Dermis blood vessel endothelial cell (primary cell): ENCODE measurements at places on chromosomes 4 and X. TPM values are rescaled to one million over a fixed set of nuclear protein-coding genes. Genes with fewer than 3 reads are reported as not detected.
A peak's percentile ranks its signal among the peaks of the same experiment; 100 is the strongest.

DNA sequence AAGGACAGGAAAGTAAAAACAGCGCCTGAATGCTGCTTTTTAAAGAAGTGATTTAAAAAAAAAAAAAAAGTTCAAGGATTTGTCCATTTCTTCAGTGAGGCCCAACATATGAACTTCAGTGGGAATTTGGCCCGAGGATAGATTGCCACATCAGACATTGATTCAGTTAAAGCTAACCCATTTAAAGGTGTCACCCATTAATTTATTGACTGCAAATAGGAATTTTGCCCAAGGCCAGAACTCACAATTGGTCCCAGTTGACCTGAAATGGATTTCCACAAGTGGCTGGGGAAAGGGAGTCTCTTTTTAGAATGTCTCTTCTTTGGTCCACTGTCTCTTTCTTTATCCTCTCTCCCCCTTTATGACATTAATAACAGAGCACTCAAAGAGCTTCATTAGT, 86.5 kb upstream of the RPL34 start:
- DNase-seq = no peak

Gene TMPRSS11E
- not detected in 2 replicates for total RNA-seq

GRCh38 chr4:70721747-70722146, at the start of gene RUFY3:
TSS of gene RUFY3 (plus strand) at chr4:70721964. CDS start at chr4:70722574, 610 bp downstream.
- DNase-seq = peak; percentile 70

GRCh38 chr4:8675383-8675782, 82.8 kb downstream of the CPZ start:
- DNase-seq = peak; percentile 46

DNA sequence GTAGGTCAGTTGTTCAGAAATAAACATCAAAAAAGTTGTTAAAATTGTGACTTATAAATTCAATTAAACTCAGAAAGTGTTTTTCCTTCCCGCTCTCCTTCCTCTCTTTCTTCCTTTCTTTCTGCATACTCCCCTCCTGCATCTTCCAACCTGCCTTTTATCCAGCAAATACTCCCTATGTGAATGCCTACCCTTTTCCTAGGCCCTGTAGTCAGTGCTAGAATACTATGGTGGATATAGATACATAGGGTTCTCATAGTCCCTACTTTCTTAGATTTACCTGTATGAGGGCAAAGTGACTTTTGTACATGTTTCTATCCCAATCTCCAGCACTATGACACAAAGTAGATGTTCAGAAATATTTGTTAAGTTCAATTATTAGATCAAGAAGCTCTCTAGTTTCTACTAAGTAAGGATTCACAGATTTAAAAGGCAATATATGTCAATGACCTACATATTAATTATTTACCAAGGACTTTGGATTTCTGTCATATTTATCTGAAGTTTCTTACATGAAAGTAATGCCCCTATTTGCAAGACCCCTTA, 732 bp downstream of the SULT1E1 start:
- DNase-seq = no peak

Gene C4orf36
- under 0.01 and 0.33 TPM in 2 replicates for total RNA-seq

GRCh38 chr4:47309165-47309564, 154.3 kb downstream of the COMMD8 start:
- DNase-seq = no peak

Gene CCSER1
- total RNA-seq = 1.9 and 5.4 TPM in 2 replicates

GRCh38 chr4:150782311-150782710, 200.4 kb downstream of the MAB21L2 start:
- DNase-seq = peak; percentile 66

Gene SRPX2
- 21.8 and 22.0 TPM in 2 replicates for total RNA-seq

DNA sequence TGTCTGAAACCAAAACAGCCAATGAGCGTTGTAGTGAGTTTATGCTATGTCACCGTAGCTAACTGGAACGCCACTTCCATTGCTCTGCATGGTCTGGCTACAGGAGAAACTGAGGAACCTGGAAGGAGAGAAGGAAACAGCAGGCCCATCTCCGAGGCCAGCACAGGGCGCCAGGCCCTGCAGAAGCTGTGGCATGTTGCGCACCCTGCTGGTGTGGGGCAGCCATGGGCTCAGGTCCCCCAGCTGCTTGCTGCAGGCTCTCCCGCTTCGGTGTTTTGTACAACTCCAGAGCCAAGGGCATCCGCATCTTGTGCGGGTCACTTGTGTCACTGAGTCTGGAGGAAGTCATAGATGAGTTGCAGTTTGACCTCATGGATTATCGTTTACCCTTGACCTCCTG, 89.2 kb downstream of the AFAP1 start:
- DNase-seq = no peak

DNA sequence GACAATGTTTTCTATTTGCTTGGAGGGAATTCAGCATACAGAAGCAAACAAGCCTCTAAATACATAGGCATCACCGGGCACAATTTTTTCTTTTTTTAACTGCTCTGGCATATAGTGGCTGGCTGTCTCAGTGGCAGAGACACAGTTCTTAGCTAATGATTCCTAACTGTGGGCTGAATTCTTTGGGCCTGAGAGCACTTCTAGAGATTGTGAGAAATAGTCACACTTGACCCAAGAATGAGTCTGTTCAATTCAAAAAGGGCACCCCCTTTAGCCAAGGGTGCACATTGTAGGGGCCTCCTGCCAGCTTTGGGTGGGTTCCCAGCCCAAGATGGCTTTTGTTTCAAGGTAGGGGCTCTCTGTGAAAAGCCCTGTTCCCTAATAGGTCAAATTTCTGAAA, 345.7 kb downstream of the ARHGAP10 start:
- DNase-seq = no peak

DNA sequence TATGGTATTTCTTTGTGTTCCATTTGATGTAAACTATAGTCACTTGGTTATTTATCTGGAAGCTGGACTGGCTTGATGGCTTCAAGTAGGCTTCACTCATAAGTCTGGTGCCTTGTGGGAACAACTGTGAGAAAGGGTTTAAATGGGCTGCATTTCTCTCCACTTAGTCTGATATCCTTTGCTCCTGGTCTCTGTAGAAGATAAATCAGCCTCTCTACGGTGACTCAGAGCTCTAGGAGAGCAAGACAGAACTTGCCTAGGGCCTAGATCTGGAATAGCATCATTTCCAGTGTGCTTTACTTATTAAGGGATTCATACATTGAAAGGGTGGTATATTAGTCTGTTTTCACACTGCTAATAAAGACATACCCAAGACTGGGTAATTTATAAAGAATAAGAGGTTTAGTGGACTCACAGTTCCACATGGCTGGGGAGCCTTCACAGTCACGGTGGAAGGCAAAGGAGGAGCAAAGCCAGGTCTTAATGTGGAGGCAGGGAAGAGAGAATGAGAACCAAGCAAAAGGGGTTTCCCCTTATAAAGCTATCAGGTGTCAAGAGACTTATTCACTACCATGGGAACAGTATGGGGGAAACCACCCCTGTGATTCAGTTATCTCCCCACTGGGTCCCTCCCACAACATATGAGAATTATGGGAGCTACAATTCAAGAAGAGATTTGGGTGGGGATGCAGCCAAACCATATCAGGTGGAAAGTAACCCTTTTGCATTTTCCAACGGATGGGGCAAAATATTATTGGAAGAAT, 1746.4 kb upstream of the PCDH7 start:
- DNase-seq = no peak

DNA sequence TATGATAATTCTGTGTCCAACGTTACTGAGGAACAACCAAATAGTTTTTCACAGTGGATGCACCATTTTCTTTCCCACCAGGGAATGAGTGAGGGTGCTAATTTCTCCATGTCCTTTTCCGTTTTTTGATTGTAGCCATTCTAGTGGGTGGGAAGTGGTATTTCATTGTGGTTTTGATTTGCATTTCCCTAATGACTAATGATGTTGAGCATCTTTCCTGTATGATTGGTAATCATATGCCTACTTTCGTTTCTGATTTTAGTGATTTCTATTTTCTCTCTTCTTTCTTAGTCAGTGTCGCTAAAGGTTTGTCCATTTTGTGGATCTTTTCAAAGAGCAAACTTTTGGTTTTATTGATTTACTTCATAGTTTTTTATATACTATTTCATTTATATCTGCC, 32.1 kb upstream of the TEX13D start:
- no peak for DNase-seq

Gene IL2RG
- total RNA-seq = 0.51 TPM in 1 of 2 replicates, not detected in the other

GRCh38 chrX:50100188-50100587, 100.6 kb downstream of the AKAP4 start:
- peak; percentile 47 for DNase-seq

DNA sequence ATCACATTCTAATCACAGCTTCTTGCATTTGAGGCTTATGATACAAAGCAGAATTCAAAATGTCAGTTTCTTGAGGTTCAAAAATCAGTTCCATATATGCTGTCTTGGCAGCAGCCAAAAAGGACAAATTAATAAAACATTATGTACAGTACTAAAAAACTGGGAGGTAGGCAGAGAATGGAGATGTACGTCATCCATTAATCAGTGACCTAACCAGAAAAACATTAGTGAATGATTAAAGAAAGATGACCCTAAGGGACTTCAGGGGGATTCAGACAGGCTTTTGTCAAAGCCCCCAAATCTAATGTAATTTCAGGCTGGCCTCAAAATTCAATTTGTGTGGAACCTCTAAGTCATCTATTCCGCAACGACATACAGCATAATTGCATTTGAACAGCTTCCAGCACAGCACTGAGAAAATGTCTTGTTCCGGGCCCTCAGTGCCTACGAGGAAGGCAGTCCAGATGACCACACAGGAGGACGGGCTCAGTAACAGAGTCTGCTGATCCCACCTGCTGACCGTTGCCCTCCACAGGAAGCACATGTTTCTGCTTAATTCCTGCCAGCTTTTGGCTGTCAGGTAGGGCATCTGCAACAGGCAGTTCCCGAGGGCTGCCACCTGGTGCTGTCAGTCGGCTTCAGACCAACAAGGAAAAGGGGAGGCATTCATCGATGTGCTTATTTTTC, 83.8 kb upstream of the HHIP start:
- DNase-seq = peak; percentile 85

Gene INTS12
- 14.0 and 14.1 TPM in 2 replicates for total RNA-seq

- peak; percentile 61 for DNase-seq
Observed at GRCh38 chrX:39813631-39814277, 284.0 kb downstream of the BCOR start.

GRCh38 chr4:88646528-88647280, 50.9 kb downstream of the NAP1L5 start:
- DNase-seq = no peak

DNA sequence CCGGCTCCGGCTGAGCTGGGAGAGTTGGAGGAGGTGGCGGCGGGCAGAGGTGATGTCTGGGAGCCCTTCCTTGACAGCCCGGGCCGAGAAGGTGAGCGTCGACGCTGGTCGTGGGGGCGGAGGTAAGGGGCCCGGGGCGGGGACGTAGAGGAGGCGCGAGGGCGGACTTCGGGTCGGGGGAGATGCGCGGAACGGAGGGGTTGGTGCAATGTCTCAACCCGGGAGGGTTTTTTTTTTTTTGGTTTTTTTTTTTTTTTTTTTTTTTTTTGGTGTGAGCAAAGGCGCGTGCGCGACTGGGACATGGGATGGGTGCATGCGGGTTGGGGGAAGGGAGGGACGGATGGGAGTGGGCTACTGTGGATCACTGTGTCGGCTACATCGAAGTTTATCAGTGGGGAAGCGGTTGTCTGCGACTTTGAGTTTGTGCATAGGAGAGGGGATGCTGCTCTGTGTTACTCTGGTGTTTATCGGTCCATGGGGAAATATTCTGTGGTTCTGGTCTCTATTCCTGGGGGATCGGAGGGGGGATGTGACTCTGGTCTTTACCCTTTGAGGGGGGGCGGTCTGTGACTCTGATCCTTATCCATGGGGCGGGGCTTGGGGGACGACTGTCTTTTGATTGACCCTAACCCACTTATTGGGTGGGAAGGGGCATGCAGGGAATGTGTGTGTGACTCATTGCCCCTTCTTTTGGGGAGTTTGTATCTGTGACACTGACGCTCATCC, 537 bp downstream of the RBM10 start:
- no peak for DNase-seq

DNA sequence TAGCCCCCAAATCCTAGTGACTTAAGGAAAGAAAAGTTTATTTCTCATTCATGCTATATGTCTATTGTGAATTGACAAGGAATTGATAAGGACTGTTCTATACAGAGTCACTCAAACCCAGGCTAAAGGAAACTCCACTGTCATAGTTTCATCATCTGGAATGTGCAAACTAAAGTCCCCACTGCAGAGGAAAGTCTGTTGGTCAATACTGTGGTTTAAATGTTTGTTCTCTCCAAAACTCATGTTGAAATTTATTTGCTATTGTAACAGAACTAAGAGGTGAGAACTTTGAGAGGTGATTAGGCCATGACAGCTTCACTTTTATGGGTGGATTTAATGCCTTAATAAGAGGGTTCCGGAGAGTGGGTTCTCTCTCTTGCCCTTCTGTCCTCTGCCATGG, 149.6 kb downstream of the COX18 start:
- DNase-seq = no peak

- no peak for DNase-seq
Observed at GRCh38 chrX:5876984-5877596, 351.6 kb downstream of the NLGN4X start.

Gene PLP1
- total RNA-seq = 0.28 TPM in 1 of 2 replicates, not detected in the other

DNA sequence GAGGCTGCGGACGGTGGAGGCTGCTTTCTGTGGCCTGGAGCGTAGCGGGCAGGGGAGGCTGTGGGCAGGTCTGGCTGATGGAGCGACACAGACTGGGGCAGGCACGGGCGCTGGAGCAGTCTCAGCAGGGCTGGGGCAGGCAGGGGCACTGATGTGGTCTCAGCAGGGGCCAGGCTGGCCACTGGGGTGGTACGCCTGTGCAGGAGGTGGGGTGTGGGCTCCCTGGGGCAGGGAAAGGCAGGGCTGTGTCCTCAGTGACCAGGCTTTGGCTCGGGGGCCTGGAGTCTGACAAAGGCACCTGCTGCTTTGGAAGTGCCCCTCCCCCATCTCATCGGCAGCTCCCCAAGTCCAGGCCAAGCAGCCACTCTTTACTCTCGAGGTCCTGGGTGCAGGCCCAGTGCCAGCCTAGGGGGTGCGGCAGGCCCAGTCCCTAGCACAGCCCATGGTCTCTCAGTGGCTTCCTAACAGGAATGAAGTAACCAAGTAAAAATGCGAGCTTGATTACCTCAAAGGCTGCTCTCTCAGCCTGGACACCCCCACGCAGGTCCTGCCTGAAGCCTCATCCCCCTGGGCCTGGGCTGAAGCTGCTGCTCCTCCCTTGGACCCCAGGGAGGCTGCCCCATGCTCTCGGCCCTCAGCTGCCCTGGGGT, 55.5 kb downstream of the ADRA2C start:
- no peak for DNase-seq

GRCh38 chr4:123018396-123018775, 96.0 kb upstream of the NUDT6 start:
- peak; percentile 7 for DNase-seq

Gene FSTL5
- total RNA-seq = under 0.01 and 1.3 TPM in 2 replicates

- no peak for DNase-seq
Observed at GRCh38 chr4:150493851-150494250, 88.1 kb upstream of the MAB21L2 start.

Gene SERPINA7
- total RNA-seq = not detected in 2 replicates

DNA sequence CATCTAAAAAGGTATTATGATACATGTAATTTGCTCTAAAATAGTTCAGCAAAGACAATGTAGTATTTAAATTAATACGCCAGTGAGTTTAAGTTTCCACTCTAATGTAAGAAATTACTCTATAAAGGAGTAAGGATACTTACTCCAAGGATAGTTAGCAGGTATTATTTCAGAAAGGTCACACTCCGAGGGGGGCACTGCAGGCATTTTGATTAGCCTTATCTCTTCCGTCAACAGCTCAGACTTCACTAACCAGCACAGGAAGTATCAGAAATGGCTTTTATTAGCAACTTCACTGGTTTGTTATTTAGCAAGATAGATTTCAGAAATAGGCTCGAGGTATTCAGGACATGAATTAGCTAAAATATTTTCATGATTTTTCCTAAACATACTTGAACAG, 127.0 kb downstream of the COX18 start:
- peak; percentile 11 for DNase-seq

- DNase-seq = peak; percentile 63
Observed at GRCh38 chr4:69718396-69719271, 41.8 kb downstream of the SULT1B1 start.

Gene SLC2A9
- total RNA-seq = 0.74 and 2.9 TPM in 2 replicates
